T-helper 2 cell treated with Interferon-gamma antibody and Interleukin-4, amounts not matched to agents 100 ng/mL and 5 ng/mL, for 36 hours (primary cell): ENCODE measurements at places on chromosomes 7 and 10. TPM values are rescaled to one million over a fixed set of nuclear protein-coding genes. Genes with fewer than 3 reads are reported as not detected.

SPDYE5 gene
- total RNA-seq = not detected in 2 replicates

PAX4 gene
- not detected in 2 replicates for total RNA-seq

TRIM74 gene
- 1.5 and 2.0 TPM in 2 replicates for total RNA-seq

SEPHS1 gene
- total RNA-seq = 54.2 and 61.7 TPM in 2 replicates

PIP gene
- total RNA-seq = not detected in 2 replicates

IRF5 gene
- total RNA-seq = 7.2 and 8.0 TPM in 2 replicates

TLX1 gene
- not detected in 2 replicates for total RNA-seq

INMT gene
- 0.77 and 0.89 TPM in 2 replicates for total RNA-seq

SEMA3C gene
- total RNA-seq = not detected in 2 replicates

CDNF gene
- total RNA-seq = 0.34 and 0.48 TPM in 2 replicates

EPDR1 gene
- 0.20 and 0.36 TPM in 2 replicates for total RNA-seq

JCAD gene
- 2.5 and 3.2 TPM in 2 replicates for total RNA-seq

CALCR gene
- not detected in 2 replicates for total RNA-seq

PRF1 gene
- 72.2 and 78.3 TPM in 2 replicates for total RNA-seq

TAS2R40 gene
- not detected in 2 replicates for total RNA-seq

CHST15 gene
- total RNA-seq = 0.05 TPM in 1 of 2 replicates, not detected in the other

DPYSL4 gene
- 11.1 and 11.8 TPM in 2 replicates for total RNA-seq

KEL gene
- total RNA-seq = 0.32 and 0.57 TPM in 2 replicates

FAM107B gene
- 161 TPM in 2 replicates for total RNA-seq

RET gene
- total RNA-seq = 0.18 and 0.30 TPM in 2 replicates

NXPH1 gene
- total RNA-seq = not detected in 2 replicates

CPED1 gene
- total RNA-seq = not detected in 2 replicates

FAM131B gene
- total RNA-seq = 0.32 and 0.48 TPM in 2 replicates

CCDC146 gene
- 7.8 and 13.3 TPM in 2 replicates for total RNA-seq

GJD4 gene
- total RNA-seq = not detected in 2 replicates
